T follicular helper cell (primary cell): ENCODE measurements at places on chromosomes 13 and 19.

DNA sequence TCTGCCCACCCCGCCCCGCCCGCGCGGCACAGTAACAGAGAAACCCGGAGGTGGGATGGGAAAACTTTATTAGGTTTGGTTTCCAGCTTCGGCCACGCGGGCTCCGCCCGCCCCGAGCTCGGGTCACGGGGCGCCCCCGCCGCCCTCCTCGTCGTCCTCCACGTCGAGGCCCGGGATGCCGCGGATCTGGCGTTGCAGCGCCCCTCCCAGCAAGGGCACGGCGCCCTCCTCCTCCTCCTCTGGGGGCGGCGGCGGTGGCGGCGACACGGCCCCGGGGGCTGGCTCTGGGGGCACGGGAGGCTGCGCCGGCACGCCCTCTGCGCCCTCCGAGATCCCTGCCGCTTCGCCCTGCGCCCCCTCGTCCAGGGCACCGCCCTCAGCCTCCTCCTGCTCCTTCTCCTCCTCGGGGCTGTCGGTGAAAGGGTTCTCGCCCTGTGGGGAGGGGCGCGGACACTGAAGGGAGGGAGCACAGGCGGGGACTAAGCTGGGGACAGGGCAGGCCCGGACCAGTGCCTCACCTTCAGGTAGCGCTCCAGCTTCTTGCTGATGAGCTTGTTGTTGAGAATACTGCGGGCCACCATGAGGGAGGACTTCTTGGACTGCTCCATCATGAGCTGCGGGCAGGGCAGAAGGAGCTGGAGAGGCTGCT is 536 bp upstream of the AKAP8 start:
- DNase-seq: no peak

DNA sequence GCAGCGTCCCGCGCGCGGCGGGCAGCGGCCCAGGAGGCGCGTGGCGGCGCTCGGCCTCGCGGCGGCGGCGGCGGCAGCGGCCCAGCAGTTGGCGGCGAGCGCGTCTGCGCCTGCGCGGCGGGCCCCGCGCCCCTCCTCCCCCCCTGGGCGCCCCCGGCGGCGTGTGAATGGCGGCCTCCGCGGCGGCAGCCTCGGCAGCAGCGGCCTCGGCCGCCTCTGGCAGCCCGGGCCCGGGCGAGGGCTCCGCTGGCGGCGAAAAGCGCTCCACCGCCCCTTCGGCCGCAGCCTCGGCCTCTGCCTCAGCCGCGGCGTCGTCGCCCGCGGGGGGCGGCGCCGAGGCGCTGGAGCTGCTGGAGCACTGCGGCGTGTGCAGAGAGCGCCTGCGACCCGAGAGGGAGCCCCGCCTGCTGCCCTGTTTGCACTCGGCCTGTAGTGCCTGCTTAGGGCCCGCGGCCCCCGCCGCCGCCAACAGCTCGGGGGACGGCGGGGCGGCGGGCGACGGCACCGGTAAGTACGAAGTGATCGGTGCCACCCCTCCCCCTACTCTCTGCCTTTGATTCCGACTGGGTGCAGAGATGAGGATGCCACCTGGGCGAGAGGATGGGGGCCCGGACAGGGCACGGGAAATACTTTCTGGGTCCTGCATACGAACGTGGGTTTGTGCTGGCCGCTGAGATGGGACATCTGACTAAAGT is 874 bp downstream of the TRIM28 start:
- peak; percentile 69 for DNase-seq

DNA sequence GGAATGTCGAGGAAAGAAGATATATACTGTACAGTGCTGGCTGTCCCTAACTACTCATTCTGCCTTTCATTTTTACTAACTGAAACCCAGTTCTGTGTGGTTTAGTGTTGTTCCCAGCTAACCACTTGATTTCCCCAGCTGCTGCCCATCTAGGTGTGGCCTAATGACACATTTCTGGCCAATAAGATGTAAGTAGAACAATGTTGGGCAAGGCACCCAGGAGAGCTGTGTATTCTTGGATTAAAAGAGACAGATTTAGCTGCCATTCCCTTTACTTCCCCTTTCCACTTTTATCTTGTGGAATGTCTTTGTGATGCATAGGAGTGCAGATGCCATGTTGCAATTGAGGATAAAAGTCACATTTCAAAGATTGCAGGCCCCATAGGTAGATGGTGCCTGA is 28.3 kb upstream of the PCDH9 start:
- no peak for DNase-seq

DNA sequence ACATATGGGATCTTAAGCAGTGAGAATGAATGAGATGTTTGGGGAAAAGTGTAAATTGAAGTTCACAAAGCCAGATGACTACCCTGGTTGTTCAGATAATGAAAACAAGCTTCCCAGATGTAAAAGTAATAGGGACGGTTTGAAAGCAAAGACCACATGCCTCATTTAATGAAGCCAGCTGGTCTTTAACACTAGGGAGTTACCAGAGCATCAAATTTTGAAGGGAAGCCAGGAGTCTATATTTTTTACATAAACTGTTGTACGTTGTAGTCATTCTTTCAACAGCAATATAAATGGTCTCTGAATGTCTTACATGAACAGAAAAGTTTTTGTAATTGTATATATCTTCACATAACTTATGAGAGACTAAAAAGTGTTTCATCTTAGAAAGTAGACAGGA is 2604.5 kb upstream of the PCDH20 start:
- DNase-seq: no peak

GRCh38 chr19:2309734-2310362 is 1.9 kb upstream of the LINGO3 start:
- DNase-seq: no peak

GRCh38 chr13:40478775-40479174 is 187.7 kb downstream of the FOXO1 start:
- DNase-seq: no peak

- no peak for DNase-seq
Observed at GRCh38 chr13:91085127-91085526, 262.4 kb upstream of the MIR17HG start.

DNA sequence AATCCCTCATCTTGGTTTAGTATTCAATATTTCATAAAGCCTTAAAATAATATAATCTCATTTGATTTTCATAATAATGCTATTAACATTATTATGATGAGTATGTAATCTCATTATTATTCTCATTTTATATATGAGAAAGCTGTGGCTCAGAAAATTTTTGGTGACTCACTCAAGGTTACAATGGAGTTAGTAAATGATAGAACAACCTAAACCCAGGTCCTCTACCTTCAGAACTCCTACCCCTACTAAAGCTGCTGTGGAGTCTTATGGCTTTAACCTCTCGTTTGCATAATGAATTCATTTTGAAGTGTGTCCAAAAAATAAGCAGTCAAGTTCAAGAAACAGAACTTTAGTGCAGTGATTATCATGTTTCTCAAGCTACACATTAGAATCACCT is 226.3 kb downstream of the TBC1D4 start:
- DNase-seq: no peak

GRCh38 chr13:51644654-51645053 is 60.4 kb downstream of the WDFY2 start:
- no peak for DNase-seq

GRCh38 chr13:109160887-109161669 is 531.7 kb downstream of the MYO16 start:
- DNase-seq: no peak
